ENCODE measurements at places on chromosomes 12 and 14. TPM values are rescaled to one million over a fixed set of nuclear protein-coding genes. Genes with fewer than 3 reads are reported as not detected.

Gene CLEC1A
- not detected for total RNA-seq

Gene HCAR2
- total RNA-seq, result not detected

GRCh38 chr14:73269729-73270531, 32.6 kb downstream of the PAPLN start:
- peak overlapping the region; percentile 75 for H3K4me3 ChIP-seq
- DNase-seq, result no peak
- H3K36me3 ChIP-seq, result no peaks in the 10 kb centered on the region
- H3K4me1 ChIP-seq, result peaks cover 8% of the 10 kb centered on the region
- H3K27ac ChIP-seq, result no peak overlapping the region

DNA sequence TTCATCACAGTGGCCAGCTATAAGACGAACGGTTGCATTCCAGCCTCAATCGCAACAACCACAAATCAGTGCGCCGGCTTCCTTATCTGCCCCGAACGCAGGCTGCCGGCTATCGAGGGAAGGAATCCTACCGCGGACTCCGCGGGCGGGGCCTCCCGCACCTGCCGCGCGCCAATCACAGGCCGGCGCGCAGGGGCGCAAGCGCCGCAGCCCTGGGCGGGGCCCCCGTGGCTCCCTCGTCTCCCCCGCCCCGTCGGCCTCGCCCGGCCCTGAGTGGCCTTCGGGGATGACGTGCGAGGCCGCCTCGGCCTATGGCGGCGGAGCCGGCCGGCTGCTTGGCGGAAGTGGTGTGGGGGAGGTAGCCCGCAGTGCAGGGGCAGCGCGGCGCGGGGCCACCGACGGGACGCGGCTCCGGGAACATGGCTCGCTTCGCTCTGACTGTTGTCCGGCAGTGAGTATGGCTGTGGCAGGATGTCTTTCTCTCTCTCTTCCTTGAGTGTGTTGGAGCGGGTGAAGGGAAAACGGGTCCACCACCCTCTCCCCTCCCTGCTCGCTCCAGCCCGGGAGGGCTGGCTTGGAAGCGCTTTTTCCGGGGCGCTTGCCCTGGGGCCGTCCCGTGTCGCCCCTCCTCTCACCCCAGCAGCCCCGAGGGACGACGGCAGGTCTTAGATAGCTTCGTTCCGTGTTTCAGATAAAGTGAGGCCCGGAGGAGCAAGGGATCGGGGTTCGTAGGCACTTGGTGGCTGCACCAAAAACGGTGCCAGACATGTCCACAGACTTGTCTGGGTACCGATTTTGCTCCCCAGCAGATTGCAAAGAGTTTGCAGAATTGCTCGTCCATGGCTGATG, at the start of gene TIGAR:
TIGAR (plus strand) TSS at position 361 of the 849 bp plus-strand sequence; CDS start at position 420, 59 bp downstream.
- DNase-seq, result peak; percentile 96
- H3K4me1 ChIP-seq, result peaks cover 43% of the 10 kb centered on the region
- H3K4me3 ChIP-seq, result peak within 1 kb of the TSS; percentile 85
- H3K27me3 ChIP-seq, result no peaks in the 10 kb centered on the region
- peaks cover 2% of the 10 kb centered on the region for H3K36me3 ChIP-seq

DNA sequence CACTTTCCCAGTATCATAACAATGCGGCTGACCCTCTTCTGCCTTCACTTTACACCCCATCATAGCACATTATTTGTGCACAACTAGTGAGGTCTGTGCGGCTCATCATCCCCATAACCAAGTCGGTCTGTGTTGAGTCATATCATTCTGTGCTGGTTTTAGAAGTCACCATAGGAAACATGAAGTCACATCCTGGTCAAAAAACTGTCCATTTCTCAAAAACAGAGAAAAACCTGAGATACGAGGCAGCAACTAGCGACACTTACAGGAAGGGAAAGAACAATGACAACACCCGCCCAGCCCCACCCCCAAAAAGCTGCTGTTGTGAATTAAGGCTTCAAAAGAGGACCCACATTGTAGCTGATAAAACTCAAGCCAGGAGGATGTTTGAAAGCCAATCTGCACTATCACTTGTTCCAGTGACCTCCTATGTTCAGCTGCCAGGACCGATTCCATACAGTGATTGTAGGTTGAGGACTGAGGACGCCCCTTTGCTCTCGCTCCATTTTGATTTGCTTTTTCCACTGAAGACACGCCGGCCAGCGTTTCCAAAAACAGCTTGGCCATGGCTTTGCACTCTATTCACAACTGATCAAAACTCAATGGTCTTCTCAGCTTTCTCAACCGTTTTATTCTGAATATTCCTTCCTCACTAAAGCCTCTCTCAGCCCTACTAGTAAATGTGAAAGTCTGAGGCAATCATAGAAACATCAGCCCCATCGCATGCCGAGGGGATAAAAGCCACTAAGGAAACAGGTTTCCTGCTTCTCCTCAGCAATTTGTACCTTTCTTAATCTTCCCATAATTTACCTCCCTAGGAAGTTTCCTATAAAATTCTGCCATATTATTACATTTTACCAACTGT, 87.5 kb downstream of the DUSP16 start:
- H3K4me1 ChIP-seq, result peaks cover 75% of the 10 kb centered on the region
- H3K27me3 ChIP-seq, result no peaks in the 10 kb centered on the region
- H3K36me3 ChIP-seq, result peaks cover 41% of the 10 kb centered on the region
- DNase-seq, result peak; percentile 78
- peak overlapping the region; percentile 99 for H3K27ac ChIP-seq
- H3K4me3 ChIP-seq, result peak overlapping the region; percentile 82

Gene MANSC1
- 0.65 TPM for total RNA-seq

Gene MGP
- not detected for total RNA-seq

- no peak for DNase-seq
- H3K27me3 ChIP-seq, result no peaks in the 10 kb centered on the region
- H3K27ac ChIP-seq, result no peak overlapping the region
- peaks cover 6% of the 10 kb centered on the region for H3K4me1 ChIP-seq
- no peaks in the 10 kb centered on the region for H3K36me3 ChIP-seq
Observed at GRCh38 chr12:52352951-52353350, 14.3 kb downstream of the KRT85 start.

DNA sequence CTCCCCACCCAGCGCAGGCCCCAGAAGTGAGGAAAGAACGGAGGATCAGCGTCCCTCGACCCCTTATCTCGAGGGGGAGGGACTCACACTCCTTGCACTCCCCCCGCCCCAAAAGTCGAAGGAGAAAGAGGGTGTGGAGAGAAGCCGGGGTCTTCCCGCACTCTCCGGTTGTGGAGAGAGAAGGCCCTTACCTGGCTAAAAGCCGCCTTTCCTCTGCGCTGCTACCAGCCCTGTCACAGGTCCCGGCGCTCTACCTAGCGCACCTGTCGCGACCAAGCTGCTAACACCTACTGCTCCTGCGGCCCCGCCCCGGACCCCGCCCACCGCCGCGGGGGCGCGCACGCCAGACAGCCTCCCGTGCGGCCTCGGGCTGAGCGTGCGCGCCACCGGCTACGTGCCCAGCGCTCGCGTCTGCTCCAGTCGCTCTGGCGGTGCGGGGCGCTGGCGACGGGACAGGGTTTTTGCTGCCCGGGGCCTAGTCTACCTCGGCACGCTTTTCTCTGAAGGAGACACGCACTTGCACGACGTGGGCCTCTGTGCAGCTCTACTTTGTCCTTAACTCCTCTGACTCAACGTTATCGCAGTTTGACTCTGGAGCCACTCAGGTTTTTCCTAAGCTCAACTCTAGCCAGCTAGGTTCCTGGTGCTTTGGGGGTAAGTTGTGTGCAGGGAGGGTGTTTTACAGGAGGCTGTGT, at the start of gene LIMA1:
LIMA1 (minus strand) TSS at position 292 of the 695 bp plus-strand sequence. CDS start 34,769 bp downstream, outside the sequence.
- H3K27ac ChIP-seq, result peak within 1 kb of the TSS; percentile 39
- H3K27me3 ChIP-seq, result no peaks in the 10 kb centered on the region
- DNase-seq, result peak; percentile 95
- H3K36me3 ChIP-seq, result no peaks in the 10 kb centered on the region

GRCh38 chr12:87931812-87932211, 97.4 kb downstream of the C12orf50 start:
- H3K27me3 ChIP-seq, result no peaks in the 10 kb centered on the region
- H3K27ac ChIP-seq, result no peak overlapping the region
- H3K4me3 ChIP-seq, result no peak overlapping the region
- no peaks in the 10 kb centered on the region for H3K36me3 ChIP-seq
- no peaks in the 10 kb centered on the region for H3K4me1 ChIP-seq
- DNase-seq, result no peak

GRCh38 chr12:81639196-81639595, 120.0 kb downstream of the PPFIA2 start:
- no peak for DNase-seq
- no peaks in the 10 kb centered on the region for H3K36me3 ChIP-seq
- H3K4me3 ChIP-seq, result no peak overlapping the region
- no peaks in the 10 kb centered on the region for H3K4me1 ChIP-seq

Gene KRT71
- not detected for total RNA-seq

DNA sequence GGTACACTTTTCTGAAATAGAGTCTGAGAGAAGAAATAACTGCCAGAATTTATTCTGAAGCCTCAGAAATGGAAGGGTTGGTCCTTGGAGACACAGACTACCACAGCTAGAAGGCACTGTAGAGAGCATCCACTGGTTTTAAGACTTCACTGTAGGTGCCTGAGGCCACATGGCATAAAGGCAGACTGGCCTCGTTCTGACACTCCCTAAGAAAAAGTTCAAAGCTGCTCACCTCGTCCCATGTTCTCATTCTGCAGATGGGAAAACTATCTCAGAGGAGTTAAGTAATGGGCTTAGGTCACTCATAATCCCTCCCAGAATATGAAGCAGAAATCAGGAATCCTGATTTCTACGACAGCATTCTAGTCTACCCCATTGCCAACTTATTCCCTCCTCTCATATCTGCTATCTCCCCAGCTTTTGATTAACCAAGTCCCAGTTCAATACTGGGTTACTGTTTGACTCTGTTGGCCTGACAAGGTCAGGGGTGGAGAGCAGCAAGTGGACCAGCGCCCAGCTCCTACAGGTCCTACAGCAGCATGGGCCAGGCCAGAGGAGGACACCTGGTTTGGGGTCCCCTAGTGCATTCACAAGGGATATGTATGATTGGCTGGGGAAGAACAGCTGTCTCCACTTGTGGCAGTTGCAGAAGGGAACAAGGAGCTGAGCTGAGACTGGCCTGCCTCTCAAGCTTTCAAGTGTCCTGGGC, 3.7 kb downstream of the ITGA5 start:
- H3K27me3 ChIP-seq, result no peaks in the 10 kb centered on the region
- peak overlapping the region; percentile 20 for H3K4me3 ChIP-seq
- peak overlapping the region; percentile 34 for H3K27ac ChIP-seq
- peaks cover 69% of the 10 kb centered on the region for H3K4me1 ChIP-seq
- no peak for DNase-seq
- peaks cover 4% of the 10 kb centered on the region for H3K36me3 ChIP-seq

DNA sequence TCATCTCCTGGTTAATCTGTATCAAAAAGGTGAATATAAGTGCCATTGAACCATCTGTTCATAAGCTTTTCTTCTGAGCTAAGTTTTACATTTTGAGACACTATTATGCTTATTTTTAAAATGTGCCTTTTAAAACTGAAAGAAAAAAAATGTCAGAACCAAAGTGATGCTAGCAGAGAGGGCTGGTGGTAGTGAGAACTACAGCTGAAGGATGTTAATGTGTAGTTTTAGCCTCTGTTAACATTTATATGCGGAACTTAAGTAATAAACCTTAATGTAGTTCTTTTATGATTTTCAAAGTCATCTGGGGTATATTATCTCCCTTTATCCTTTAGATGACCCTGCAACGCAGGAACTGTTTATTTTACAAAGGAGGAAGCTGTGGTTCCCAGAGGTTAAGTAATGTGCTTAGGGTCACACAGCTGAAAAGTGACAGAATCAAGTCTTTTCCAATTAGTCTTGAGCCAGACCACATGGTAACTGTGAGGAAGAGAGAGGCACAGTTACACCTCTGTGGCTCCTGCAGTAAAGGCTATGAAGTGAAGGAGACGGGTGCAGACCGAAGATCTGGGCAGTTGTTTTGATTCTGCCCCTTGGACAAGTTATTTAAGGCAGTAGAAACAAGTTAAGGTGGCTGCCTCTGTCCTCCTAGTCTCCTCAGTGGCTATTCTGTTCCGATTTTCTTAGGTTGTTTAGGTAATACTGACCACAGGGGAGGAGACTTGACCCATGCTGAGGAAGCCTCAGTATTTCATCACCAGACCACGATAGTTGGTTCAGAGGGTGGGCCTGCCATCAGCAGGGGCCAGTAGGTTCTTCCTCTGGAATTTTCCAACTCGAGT, 23.9 kb downstream of the GNG2 start:
- peaks cover 81% of the 10 kb centered on the region for H3K4me1 ChIP-seq
- H3K27ac ChIP-seq, result peak overlapping the region; percentile 72
- H3K36me3 ChIP-seq, result peaks cover 32% of the 10 kb centered on the region
- no peak for DNase-seq
- no peaks in the 10 kb centered on the region for H3K27me3 ChIP-seq
- H3K4me3 ChIP-seq, result peak overlapping the region; percentile 50

DNA sequence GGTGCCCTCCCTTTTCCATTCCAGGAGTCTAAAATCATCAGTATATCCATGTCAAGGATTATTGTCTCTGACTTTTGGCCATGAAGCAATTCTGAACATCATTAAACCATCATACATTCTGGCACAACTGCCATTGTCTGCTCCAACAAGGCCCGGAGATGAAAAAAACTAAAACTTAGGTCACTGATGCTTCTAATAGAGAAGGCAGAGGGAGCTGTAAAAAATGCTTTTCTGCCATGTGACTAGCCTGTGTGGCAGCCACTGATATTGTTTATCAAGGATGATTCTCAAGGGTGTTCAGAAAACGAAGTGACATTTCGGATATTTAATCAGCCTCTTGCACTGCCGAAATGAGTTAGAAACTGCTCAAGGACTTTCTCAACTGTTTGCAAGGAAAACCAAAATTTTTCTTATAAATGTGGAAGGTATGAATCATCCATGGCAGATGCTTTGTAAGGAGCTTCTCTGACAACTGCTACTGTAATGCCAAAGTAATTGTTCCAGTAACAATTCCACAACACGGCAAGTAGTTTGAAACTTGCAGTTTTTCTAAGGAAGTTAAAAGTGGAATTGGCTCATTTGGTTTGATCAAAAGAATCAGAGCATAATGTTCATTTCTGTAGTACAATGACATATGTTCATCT, 1076.5 kb upstream of the FLRT2 start:
- no peaks in the 10 kb centered on the region for H3K4me1 ChIP-seq
- no peak overlapping the region for H3K4me3 ChIP-seq
- H3K27me3 ChIP-seq, result no peaks in the 10 kb centered on the region
- H3K27ac ChIP-seq, result no peak overlapping the region

- H3K4me3 ChIP-seq, result no peak overlapping the region
- H3K27ac ChIP-seq, result no peak overlapping the region
- H3K36me3 ChIP-seq, result no peaks in the 10 kb centered on the region
- peaks cover 26% of the 10 kb centered on the region for H3K27me3 ChIP-seq
- DNase-seq, result no peak
Observed at GRCh38 chr12:88946372-88946997, 366.2 kb upstream of the KITLG start.

Measured in activated T-cell treated with anti-CD3 and anti-CD28 coated beads, Interleukin-2, amount 50 U/mL, for 72 hours (primary cell).